Esophagus squamous epithelium (tissue), 5 donors: ENCODE measurements at places on chromosomes 5 and 9.

DNA sequence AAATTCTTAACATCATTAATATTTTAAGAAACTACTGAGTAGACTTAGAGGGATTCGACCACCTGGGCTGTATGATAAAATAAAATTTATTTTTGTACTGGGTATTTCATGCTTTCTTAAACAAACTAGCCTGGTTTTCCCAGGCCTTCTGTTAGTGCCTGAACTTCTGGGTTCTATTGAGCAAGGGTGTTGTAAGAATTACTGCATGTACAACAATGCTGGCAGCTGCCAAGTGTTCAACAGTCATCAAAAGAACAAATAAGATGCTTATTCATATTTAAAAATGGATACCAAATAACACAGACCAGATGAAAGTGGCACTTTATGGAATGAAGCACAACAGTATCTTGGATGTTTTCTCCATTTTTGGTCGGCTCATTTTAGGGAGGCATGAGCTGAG is 123.2 kb upstream of the FBXL7 start:
- no peak for DNase-seq

GRCh38 chr5:58972301-58972700 is 389.4 kb downstream of the RAB3C start:
- DNase-seq: no peak

- no peak for DNase-seq
These were observed 686.5 kb upstream of the DMAC1 start for GRCh38 chr9:8486095-8486494.

DNA sequence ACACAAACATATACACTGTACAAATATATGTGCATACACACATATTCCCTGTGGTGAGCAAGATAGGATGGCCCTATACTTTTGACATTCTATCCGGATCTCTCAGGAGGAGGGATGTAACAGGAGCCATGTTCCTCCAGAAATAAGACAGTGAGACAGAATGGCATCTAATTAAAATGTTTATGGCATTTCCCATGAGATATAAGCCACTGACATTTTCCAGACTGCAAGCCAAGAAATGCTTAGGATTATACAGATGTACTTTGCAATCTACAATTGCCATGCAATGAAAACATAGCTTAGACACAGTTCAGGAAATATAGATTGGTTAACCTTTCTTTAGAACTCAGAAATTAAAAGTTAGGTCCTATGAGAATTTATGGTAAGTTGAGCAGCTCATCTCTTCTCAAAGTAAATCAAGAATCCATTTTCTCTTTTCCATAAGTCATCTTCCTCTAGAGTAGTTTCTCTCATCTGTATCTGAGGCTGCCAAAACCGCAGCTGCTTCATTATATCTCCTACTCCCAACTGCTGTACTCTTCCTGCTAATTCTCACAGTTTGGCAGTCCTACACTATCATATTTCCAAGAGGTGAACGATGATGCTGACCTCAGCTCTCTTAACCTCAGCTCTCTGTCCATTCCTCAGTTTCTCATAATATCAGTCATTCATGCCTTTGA is 1719.1 kb downstream of the MAT2B start:
- no peak for DNase-seq

DNA sequence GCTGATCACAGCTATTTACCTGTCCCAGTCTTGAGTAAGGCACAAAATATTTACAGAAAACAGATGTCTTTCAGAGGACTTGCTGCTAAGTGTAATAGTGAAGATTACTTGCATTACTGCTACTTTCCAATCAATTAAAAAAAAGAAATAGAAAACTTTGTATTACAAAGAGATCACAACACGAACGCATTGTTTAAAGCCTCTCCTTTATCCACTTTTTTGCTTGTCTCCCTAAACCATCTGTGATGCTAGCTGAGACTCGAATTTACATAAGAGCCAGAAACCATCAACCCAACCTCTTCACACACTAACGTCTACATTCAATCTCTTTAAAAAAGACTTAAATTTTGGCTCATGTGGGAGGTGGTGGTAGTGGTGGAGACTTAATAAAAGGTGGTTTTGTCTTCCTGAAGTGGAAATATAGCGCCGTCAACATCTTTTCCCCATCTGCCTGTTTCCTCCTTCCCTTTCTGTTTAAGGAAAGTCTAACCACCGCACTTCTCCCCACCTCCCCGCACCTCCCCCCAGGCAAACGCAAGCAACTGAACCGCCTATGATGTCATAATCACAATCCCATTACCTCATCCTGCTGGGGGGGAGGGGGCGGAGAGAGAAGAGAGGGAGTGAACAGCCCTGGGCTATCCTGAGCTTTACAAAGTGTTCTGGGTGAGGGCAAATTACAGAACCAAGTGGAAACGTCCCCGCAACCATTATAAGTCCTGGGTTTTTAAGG is 948 bp upstream of the FAM53C start:
- no peak for DNase-seq

DNA sequence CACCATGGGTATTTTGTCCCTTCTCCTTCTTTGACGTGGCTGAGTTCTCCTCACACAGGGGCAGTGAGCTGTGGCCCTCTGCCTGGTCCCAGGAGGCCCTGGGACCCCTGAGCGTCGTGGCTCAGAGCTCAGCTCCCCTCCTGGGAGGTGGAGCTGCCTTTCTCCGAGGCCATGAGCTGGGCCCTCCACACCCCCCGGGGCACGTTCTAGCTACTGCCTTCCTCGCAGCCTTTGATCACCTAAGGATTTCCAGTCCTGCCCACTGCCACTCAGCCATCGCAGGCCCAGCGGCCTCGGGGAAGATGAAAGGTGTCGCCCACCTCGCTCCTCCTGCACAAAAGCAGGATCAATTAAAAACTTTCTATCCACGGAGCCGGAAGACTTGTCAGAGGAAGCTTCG is 94.8 kb upstream of the RAPGEF1 start:
- DNase-seq: no peak

DNA sequence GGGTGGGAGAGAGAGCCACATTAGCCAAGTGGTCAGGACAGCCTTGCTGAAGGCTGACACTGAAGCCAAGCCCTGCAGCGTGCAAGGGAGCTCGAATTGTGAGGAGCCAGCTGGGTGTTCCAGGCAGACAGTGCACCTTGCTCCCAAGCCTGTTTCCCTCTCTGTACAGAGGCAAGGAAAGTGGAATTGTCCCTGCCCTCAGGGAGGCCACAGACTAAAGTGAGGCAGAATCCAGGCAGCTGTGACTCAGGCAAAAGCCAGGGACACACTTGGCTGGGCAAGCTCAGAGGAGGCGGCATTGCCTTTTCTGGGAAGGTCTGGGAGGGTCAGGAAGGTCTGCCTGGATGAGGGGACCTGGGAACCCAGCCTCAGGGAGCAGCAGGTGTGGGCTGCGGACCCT is 50.2 kb upstream of the LMX1B start:
- DNase-seq: no peak

DNA sequence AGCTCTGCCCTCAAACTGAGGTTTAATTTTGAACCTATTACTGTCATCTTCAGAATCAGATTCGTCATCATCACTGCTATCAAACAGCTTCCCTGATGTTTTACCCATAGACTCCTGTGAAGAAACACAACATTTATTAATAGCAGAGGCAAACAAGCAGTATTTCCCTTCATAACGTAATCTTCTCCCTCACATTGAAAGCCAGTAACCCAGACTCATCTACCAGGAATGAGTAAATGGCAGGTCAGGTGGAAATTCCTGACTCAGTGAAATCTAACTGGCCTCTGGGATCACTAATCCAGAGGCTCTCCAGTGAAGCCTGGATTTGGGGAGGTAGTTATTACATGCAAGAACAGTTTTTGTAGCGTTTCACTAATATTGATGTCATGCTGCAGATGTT is 14.6 kb downstream of the NOL8 start:
- DNase-seq: no peak

DNA sequence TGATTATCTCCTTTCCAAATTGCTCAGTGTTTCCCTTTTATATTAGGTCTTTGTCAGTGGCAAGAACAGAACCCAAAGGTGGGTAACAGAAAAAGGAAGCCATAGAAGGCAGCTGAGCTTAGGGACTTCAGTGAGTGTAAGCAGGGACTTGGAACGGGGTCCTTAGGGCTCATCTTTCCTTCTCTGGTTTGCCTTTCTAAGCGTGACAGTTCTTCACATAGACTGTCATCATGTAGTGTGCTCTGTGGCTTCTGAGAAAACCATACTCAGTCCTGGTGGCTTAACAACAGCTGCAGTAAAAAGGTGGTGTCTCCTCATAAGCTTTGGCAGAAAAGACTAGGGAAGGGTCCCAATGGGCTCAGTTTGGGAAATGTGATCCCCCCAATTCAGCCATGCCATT is 108.8 kb downstream of the SLC12A2 start:
- DNase-seq: no peak

- no peak for DNase-seq
These were observed 84.2 kb downstream of the ESM1 start for GRCh38 chr5:54900984-54901725.

DNA sequence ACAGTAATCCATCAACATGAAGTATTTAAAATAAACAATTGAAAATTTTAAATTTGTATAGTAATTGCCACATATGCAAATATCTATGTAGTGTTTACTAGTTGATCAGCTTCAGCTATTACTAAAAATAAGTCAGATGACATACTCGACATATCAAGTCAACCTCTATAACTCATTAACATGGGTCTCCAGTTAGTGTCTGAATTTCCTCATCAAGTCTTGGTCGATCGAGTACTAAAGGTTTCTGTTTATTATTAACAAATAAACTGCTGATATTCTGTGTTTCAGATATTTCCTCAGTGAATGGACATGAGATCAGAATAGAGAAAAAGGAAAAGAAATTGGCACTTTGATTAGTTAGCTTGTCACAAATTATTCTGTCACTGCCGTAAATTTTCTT is 266.5 kb upstream of the ITGA1 start:
- no peak for DNase-seq

GRCh38 chr5:150235500-150235854 is 45.6 kb downstream of the SLC6A7 start:
- DNase-seq: no peak

- no peak for DNase-seq
These were observed 192.1 kb downstream of the COMMD10 start for GRCh38 chr5:116276952-116277351.

GRCh38 chr9:78928625-78929405 is 631.9 kb downstream of the PSAT1 start:
- DNase-seq: no peak

DNA sequence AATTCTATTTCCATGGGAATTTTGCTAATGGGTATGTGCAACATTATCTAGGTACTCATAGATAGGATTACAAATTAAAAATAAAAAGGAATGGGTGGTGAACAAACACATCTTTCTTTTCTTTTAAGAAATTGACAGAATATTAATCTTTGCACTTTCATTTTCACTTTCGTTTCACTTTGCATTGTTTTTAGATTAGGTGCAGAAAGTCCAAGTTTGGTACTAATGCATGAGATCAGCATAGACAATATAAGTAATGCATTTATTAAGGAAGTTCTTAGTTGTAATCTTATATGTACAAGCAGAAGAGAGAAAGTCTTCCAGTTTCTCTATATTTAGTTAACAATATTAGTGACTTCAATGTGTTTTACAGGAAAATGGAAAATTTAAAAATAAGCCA is 196.5 kb downstream of the COMMD10 start:
- no peak for DNase-seq

GRCh38 chr9:29312327-29312726 is 1739.0 kb upstream of the C9orf72 start:
- DNase-seq: no peak

GRCh38 chr5:66582499-66583165 is 13.6 kb upstream of the MAST4 start:
- no peak for DNase-seq

DNA sequence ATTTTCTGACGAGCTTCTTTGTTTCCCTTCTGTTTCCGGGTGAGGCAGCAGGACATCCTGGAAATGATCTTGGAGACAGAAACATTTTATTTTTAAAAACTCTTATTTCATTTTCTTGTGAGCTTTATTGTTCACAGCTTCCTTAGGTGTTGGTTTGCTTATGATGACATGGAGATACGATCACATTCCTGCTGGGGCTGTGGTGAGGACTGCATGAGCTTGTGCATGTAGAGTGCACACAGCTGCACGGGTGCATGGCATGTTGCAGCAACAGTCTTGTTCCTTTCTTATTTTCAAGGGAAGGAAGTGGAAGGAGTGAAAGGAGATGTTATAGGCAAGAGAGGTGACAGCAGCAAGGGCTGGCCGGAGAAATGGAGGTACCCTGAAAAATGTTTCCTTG is 1.2 kb downstream of the BTNL8 start:
- no peak for DNase-seq

GRCh38 chr5:177315411-177315810 is 3.7 kb upstream of the MXD3 start:
- no peak for DNase-seq

DNA sequence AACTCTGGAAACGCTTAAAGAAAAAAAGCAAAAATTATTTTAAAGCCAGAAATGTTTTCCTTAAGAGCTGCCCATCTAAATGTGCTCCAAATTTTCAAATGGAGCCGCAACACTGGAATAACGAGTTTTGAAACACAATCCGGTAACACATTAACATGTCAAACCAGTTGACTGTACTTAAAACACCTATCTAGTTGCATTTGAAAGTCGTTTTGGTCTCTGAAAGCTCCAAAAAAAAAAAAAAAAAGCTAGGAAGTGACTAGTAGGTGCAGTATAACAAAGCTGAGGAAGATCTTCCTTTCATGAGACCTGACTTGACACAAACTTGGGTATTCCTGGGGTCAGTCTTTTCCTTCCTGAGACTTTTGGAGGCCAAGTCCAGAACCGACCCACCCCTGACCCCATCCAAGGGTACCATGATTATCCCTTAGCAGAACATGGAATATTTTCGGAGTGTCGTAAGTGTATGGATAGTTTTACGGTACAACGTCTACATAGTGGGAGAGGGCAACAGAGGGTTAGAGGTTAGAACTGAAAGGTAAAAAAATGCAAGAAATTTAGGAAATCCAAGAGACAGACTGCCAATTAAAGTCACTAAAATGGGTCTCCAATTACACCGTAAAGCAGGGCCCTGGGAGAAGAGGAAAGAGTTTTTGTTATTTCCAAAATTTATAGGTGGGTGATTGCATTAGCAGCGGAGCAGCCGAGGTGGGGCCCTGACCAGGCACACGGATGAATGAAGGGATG is 812 bp downstream of the CETN3 start:
- no peak for DNase-seq

DNA sequence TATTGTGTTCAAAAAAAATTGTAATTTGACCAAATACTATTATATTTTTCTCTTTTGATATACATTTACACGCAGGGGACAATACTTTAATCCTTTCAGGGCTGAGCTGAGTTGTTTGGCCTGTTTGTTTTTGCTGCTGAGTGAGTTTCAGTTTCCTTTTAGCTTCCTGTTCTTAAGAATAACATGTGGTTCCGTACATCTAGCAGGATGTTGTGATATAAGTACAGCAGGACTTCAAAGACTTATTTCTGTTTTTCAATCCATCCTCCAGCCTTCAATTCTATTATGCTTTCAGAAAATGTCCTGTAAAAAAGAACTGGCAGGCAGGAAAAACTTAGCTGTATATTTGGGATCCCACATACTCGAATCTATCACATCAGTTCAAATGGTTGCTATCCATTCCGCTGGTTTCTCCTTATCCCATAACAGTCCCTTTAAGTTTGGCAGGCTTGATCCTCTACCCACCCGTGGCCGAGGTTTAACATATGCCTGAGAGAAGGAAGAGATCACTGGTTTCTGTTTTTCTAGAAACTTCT is 1037.3 kb upstream of the ACO1 start:
- no peak for DNase-seq

- no peak for DNase-seq
These were observed 286.6 kb downstream of the FER start for GRCh38 chr5:109034306-109034705.
